ENCODE measurements at places on chromosomes 11 and 22.

- no peak for DNase-seq
Measured at GRCh38 chr11:65116370-65117205, 913 bp downstream of the ZNHIT2 start.

DNA sequence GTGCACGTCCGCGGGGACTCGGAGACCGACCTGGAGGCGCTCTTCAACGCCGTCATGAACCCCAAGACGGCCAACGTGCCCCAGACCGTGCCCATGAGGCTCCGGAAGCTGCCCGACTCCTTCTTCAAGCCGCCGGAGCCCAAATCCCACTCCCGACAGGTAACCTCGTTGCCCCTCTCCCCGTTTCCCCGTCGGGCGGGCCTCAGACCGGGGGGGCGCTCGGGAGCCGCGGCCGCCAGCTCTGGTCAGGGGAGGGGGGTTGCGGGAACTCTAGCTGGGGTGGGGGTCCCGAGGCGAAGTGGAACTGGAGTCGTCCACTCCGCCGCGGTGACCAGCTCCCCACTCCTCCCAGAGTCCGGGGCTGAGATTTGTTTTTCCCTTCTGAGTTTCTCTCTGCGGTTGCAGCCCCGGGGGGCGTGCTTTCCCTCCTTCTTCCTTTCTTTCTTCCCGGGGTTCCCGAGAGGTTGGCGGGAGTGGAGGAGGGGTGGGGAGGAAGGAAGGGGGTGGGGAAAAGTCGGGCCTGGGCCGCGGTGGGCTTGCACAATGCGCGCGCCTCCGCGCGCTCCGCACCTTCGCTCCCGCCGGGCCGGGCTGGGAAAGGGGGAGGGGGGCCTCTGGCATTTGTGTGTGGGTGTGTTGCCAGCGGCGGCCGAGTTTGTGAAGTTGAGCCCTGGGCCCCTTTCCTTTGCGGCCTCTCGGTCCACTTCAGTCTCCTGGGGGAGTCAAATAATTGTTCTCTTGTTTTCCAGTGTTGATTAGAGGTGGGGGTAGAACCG lies 952 bp downstream of the YAP1 start:
- DNase-seq, result no peak

DNA sequence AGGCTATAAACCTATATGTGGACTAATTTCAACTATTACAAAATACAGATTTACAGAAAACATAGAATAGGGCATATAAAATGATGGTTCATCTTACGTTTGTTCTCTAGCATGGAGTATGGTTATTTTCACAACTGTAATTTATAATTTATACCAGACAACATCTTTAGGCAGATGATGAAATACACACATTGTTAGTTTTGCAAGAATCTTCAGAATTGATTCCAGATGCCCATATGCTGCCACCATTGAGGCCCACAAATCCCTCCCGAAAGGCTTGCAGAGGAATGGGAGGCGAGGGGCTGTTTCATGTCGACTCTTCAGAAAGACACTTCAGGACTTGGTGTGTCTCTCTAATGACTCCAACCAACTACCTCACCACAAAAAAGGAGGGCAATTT lies 6.2 kb downstream of the PTPN5 start:
- DNase-seq, result no peak

GRCh38 chr11:127862406-127862805 lies 725.0 kb downstream of the ETS1 start:
- no peak for DNase-seq

GRCh38 chr11:64765291-64765850 lies 5.6 kb upstream of the PYGM start:
- no peak for DNase-seq

DNA sequence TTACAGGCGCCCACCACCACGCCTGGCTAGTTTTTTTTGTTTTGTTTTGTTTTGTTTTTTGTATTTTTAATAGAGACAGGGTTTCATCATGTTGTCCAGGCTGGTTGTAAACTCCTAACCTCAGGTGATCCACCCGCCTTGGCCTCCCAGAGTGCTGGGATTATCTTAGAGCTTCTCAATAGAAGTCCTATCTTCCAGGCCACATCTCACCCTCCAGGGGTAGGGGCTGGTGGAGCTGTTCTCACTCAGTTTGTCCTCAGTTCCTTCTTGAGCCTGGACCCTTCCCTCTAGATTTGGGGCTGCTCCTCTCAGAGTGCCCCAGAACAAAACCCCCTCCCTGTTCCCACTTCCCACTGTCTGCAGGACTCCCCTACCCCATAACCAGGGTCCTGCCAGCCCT lies 31.3 kb downstream of the BCR start:
- no peak for DNase-seq

DNA sequence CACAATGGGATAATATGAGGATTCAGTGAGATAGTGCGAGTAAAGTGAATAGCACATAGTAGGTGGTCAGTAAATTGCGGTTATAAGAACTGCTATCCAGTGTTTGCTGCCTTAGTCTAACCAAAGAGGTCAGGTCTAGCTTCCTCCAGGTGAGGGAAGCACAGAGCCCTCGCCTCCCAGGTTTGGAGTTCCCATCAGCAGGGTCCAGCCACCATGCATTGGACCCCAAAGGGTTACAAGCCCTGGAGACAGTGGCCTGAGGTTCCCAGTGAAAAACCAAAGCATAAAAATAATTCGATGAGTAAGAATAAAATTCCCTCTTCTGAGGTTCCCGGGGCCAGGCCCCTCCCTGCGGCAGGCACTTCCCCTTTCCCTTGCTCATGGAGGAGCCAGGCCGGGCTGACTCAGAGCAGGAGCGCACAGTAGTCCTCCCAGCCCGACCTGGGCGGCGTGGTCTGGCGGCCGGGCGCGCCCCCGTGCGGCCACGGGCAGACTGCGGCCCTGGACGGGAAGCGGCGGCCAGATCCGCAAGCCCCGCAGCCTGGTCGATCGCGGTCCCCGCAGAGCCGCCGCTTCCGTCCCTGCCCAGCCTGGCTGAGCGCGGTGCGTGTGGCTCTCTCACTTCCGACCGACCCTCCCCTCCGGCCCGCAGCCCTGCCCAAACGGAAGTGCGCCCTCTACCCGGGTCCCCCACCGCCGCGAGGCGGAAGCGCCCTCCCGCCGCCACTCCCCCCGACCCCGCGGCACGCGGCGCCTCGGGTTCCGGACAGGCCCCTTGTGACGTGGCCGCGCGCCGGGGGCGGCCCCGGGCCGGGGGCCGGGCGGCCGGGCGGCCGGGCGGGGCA lies at the start of gene SLC39A13:
Gene SLC39A13 (plus strand): TSS at position 845 of the 845 bp plus-strand sequence. CDS start 1,505 bp downstream, outside the sequence.
- peak; percentile 84 for DNase-seq

DNA sequence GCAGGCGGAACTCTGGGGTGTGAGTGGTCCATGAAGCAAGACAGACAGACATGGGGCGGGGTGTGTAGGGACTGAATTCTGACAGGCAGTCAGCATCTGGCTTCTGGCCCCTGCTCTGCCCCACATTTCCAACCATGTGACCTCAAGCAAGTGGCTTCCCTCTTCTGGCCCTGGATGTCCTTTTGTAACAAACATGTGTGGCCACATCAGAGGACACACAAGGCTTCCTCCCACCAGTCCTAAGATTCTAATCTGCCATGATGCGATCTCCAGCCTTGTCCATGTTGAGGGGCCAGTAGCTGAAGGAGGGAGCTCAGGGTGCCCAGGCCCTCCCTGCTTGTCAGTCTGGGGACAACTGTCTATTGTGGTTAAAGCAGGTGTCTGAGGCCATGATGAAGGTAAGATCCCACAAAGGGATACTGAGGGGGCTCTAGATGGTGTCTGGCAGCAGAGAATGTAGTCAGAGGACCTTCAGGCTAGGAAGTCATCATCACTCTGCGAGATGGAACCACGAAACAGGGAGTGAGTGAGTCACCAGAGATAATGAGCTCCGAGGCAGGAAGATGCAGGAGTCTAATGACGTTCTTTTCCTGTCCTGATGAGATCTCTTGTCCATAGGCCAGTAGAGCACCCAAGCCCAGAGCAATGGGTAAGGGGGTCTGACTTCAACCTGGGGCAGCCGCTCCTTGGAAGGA lies 27.4 kb downstream of the DRD2 start:
- no peak for DNase-seq

DNA sequence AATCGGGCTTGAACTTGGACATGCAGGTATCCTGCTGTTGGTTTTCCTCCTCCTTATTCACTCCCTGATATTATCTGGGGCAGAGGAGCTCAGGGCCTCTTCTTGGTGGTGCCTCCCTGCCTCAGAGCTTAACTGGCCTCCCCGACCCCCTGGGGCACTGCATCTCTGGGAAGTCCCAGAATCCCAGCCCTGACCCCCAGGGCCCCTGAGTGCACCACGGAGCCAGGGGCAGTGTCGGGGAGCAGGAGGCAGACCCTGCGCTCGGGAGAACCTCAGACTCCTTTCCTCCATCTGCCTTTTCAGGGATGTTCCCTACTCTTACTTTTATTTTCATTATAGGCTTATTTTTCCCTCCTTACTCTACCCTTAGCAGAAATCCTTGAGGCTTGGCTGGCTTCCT lies 537.0 kb downstream of the BRD1 start:
- no peak for DNase-seq

DNA sequence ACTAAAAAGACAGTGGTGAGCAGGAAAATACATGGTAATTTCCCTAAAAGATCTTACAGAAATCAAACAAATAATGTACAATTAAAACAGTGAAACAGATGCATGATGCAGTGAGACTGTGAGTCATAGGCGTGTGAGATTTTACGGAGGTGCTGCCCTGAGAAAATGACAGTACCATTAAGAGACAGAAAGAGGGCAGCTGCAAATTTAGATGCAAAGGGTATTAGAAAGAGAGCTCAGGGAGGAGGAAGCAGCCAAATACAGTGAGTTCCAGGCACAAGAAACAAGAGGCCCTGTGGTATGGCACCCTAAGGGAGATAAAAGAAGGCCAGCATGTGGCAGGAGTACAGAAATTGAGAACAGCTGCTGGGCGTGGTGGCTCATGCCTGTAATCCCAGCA lies 88.5 kb upstream of the FIBIN start:
- no peak for DNase-seq

DNA sequence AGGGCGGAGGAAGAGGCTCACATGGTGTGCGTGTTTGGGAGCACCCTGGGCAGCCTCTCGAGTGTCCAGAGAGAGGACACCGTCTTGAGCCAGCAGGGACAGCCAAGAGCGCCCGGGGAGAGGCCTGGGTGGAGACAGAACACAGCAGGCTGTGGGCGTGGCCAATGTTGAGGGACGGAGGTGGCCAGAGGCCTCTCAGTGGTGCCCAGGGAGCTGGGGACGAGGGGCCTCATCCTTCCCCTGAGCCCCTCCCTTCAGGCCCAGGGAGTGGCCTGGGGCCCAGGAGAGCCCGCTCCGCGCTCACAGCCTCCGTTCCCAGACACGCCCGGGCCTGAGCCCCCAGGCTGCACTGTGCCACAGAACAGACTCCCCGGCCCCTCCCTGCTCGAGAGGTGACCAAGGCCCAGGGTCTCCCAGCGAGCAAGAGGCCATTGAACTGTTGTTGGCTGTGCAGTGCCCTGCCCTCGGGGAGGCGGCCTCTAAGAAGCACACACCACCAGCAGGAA lies 48.4 kb downstream of the CDKN1C start:
- DNase-seq, result no peak

DNA sequence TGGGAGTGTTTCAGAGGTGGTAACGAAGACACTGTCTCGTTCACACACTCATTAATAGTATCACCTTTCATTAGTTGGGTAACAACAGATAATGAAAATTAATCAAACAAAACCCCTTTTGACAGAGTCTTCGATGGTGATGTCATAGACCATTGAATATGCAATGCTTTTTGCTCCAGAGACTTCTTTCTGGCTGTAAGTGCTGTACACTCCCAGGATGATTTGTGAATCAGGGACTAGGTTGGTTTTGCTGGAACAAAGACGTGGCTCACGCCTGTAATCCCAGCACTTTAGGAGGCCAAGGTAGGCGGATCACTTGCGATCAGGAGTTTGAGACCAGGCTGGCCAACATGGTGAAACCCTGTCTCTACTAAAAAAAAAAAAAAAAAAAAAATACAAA lies 9.5 kb upstream of the RASSF10 start:
- no peak for DNase-seq

GRCh38 chr11:73194593-73194992 lies 23.5 kb upstream of the P2RY2 start:
- DNase-seq, result no peak

DNA sequence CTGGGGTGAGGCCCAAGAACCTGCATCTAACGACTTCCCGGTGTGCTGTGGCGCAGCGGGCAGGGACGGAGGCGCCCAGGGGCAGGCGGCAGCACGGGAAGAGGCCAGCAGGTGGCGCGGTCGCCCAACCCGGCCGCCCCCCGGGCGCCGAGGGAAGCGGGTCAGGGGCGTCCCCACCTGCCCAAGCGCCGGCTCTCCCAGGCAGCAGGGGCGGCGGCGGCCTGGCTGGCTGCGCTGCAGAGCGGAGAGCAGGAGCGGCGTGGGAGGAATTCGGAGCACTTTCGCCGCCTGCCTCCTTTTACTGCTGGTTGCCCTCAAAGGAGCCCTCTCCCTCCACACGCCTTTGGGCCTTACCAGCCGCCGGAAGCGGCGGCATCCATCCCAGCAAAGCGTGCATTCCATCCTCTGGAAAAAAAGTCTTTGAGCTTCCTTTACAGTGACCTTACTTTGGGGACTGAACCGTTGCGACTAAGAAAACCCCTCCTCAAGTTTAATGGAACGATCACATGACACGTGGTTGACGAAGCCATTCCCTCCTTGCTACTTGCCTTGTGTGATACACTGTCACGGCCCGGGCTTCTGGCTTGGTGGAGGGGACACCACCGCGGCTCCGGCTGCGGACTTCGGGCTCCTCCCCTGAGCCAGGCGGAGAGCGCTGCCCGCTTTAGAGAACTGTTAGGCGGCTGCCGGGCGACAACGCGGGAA lies 106.8 kb upstream of the CLMP start:
- peak; percentile 41 for DNase-seq

DNA sequence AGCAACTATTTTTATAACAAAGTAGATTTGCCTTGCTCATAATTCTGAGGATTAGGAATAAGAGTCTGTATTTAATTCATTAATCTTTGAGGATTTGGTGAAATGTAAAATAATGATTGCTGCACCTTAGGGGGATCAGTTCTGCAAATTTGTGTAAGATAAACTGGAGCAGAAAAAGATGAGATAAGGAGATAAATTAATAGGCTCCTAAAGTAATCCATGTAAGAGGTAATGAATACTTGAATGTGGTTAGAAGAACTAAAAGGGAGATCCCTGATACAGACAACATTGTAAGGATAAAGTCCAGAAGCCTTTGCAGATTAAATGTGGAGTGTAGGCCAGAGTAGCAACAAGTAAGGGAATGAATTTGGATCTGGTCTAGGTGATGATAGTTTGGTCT lies 45.6 kb downstream of the PDHX start:
- no peak for DNase-seq

DNA sequence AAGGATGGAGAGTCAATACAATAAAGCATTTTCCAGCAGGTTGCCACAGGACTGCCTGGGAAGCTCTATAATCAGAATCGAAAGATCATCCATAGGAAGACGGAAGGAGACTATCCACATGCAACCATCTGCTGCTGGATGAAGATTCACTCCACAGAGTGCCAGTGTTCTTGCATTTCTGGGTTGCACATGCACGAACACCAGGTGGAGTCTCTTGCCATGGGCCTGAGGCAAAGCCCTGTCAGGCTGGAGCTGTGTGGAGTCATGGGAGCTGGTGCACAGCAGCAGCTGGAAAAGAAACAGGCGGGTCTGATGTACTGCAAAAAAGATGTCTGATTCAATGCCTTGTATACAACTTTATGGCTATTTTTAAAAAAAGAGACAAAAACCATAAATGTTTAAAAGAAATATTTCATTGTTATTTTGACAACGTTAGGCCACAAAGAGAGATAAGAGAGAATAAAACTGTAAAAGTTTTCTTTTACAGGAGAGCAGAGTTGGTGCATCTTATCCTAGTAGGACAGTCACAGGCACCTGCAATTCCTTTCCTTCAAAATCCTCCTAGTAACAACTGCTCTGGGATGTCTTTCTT lies 12.9 kb upstream of the FAT3 start:
- no peak for DNase-seq

Data from stimulated activated CD8-positive, alpha-beta memory T cell treated with anti-CD3 and anti-CD28 coated beads, Interleukin-12 subunit alpha, Interleukin-12 subunit beta, amount 100 ng/mL, for 1 hour (primary cell).